ENCODE measurements at places on chromosomes 3 and 15.
A peak's percentile ranks its signal among the peaks of the same experiment; 100 is the strongest.

- DNase-seq: peak; percentile 43
Measured at GRCh38 chr3:134359121-134360010, 14.9 kb downstream of the AMOTL2 start.

GRCh38 chr3:149879872-149880271 lies 66.9 kb downstream of the RNF13 start:
- peak; percentile 66 for DNase-seq

DNA sequence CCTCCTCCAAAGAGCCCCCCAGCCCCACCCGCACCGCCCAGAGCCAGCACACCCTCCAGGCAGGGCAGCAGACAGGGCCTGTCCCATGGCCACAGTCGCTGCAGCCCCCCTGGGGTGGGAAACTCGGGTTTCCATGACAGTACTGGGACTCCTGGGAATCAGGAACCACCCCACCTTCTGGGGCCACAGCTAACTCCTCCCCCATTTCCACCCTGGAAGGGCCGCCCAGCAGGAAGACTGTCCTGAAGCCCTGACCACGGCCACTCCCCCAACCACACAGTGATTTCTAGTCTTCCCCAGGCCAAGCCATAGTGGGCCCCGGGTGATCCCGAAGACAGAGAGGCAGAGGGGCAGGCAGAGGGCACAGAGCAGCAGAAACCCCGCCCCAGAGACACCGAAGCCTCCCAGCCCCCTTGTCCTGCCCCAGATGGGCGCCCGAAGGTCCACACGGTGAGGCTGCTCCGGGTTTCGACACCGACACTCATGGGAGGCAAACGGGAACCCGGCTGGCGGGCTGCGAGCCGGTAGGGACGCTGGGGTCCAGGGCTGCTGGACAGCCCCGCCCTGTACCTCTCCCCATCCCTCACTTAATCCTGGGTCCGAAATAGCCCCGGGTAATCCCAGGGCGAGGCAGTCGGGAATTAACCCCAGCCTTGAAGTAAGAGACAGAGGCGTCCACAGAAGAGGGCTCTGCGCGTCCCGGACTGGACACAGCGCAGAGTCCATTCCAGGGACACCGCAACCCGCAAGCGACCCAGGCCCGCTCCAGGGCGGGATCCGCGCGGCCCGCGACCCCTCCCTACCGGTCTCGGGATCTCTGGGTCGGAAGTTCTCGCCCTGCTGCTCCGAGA lies 138.4 kb downstream of the NUP210 start:
- DNase-seq: no peak

DNA sequence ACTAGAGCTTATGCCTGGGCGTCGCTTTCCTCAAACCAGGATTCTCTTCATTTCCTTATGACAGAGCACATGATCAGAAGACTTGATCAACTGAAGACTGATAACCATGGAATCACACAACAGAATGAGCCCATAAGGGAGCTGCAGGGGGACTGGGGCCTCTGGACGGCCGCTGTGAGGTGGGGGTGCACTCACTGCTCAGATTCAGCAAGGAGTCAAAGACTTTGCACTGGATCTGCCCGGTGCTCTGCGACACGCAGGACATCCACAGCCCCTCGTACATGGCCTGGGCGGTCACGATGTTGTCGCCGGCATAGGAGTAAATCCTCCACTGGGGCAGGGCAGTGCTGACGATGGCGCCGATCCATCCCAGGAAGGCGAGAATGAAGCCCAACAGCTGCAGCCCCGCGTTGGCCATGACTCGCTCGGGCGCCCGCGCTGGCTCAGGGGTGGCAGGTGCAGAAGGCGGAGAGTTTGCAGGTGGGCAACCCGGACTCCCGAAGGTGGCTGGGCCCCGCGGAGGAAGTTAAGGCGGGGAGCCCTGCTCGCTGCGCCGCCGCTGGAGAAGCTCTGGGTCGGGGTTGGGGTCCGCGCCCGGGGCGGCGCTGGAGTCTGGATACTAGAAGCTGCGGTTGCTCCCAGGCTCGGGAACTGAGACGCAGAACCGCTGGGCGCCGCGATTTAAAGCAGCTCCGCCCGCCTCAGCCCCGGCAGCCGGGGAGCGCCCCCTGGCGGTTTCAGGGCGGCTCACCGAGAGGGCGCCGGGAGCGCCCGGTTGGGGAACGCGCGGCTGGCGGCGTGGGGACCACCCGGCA lies at the start of gene CLDN1:
Gene CLDN1 (minus strand): TSS at position 658 of the 815 bp plus-strand sequence. CDS start 240 bp downstream, at position 418.
- DNase-seq: peak; percentile 67

- no peak for DNase-seq
Measured at GRCh38 chr3:111762537-111762936, 96.5 kb upstream of the PHLDB2 start.

DNA sequence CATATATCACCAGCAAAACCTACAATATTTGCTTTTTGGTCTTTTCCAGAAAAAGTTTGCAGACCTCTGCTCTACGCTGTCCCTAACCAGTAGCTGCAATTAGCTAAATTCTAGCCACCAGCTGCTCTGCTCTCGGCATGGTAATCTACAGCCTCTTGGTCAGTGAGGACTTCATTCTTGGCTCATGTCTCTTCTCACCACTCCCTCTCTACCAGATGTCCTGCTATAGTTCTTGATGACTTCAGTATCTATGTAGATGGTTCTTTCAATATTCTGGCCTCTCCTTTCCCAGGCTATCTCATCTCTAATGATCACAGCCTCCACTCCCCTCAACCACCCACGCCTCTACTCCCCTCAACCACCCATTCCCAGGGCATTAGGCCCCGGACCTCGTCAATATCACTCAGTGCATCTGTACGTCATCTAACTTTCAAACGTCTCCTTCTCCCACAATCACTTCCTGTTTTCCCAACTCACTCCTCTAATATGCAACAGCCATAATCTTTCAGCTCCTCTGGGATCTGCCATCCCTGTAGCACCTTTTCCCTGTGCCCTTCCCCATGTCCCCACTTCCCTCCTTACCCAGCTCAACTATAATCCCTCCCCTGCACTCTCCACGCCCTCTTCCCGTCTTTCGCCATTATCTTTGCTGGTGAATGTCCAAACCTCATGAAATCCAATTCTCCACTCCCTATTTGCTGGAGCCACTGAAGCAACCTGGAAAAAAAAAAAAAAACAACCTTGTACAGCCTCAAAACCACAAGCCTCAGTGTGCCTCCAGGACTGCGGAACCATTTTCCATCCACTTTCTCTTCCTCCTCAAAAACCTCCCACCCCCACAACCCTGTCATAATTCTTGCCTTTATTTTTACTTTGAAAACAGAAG lies 429.4 kb upstream of the PROK2 start:
- peak; percentile 25 for DNase-seq

DNA sequence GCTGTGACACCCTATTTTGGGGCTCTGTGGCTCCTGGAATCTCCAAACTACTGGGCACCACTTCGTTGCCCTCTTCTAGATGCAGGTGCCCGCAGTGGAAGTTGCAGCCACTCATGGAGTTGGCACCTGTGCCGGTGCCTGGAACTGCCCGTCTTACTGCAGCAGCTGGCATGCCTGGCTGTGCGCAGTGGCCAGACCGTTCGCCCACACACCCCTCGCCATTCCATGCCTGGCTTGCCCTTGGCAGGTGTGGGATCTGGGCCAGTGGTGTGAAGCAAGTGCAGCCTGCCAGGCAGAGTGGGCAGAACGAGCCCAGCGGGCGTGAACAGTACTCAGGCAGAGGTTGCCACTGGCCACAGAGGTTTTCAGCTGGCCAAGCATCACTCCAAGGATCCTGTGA lies 1286.7 kb downstream of the ROBO1 start:
- DNase-seq: no peak

DNA sequence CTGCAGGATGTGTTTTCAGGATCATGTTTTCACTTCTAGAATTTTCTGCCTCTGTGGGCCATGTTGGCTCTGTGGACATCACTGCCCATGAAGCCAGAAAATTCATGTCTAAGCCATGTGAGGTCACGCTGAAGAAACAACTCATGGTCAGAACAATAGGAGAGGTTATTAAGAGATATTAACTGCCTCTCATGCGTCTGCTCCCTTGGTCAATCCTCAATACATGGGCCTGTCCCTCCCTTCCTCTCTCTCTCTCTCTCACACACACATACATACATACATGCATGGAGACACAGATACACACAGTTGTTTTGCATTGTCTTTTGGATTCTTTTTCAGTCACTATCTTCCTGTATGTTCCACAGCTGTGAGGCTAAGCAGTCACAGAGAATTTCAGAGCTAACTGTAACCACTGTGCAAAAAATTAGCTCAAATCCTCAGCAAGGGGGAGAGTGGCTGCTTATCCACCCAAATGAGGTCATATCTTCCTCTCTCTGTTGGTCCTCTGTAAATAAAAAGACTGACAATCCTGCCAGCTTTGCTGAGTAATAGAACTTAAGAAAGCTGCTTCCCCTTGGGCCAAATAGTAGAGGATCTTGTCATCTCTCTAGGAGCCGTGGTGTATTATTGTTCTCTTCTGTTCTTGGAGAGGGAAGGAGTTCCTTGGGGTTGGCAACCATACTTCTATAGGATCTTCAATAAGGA lies 45.6 kb downstream of the LRTM1 start:
- DNase-seq: peak; percentile 96

Measured in AG10803 (cell line).